ENCODE measurements at places on chromosomes 3 and 15.

DNA sequence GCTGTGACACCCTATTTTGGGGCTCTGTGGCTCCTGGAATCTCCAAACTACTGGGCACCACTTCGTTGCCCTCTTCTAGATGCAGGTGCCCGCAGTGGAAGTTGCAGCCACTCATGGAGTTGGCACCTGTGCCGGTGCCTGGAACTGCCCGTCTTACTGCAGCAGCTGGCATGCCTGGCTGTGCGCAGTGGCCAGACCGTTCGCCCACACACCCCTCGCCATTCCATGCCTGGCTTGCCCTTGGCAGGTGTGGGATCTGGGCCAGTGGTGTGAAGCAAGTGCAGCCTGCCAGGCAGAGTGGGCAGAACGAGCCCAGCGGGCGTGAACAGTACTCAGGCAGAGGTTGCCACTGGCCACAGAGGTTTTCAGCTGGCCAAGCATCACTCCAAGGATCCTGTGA is 1286.7 kb downstream of the ROBO1 start:
- no peak for DNase-seq
- no peak overlapping the region for H3K27ac ChIP-seq
- H3K36me3 ChIP-seq = no peaks in the 10 kb centered on the region
- H3K4me3 ChIP-seq = no peak overlapping the region
- no peaks in the 10 kb centered on the region for H3K27me3 ChIP-seq
- no peaks in the 10 kb centered on the region for H3K4me1 ChIP-seq

GRCh38 chr3:37477275-37477674 is 302.9 kb upstream of the LRRFIP2 start:
- no peak for DNase-seq
- no peaks in the 10 kb centered on the region for H3K27me3 ChIP-seq
- H3K4me3 ChIP-seq = no peak overlapping the region
- no peak overlapping the region for H3K27ac ChIP-seq
- H3K4me1 ChIP-seq = peaks cover 11% of the 10 kb centered on the region
- peaks cover 5% of the 10 kb centered on the region for H3K36me3 ChIP-seq

DNA sequence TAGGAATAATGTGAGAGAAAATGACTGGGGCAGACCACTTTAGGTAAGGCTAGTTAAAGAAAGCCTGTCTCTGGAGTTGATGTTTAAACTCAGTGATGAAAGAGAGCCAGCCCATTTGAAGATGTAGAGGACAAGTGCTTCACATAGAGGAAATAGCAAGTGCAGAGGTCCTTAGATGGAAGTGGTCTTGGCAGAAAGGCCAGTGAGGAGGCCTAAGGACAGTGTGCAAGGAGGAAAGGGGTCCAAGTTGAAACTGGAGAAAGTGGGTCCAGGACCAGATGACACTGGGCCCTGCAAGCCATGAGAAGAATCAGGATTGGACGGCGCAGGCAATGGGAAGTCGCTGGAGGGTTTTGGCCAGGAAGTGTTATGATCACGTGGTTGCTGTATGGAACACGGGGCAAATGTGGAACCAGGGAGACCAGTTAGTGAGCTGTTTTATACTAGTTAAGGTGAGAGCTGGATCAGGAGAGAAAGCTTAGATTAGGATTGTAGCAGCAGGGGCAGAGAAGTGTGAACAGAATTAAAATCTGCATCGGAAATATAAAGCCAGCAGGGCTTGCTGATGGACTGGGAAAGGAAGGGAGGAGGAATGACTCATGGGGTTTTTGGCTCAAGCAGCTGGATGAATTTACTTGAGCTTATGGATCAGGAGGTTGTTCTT is 48.0 kb upstream of the SCAANT1 start:
- H3K4me1 ChIP-seq = peaks cover 14% of the 10 kb centered on the region
- peaks cover 16% of the 10 kb centered on the region for H3K36me3 ChIP-seq
- peak overlapping the region; percentile 12 for H3K4me3 ChIP-seq

DNA sequence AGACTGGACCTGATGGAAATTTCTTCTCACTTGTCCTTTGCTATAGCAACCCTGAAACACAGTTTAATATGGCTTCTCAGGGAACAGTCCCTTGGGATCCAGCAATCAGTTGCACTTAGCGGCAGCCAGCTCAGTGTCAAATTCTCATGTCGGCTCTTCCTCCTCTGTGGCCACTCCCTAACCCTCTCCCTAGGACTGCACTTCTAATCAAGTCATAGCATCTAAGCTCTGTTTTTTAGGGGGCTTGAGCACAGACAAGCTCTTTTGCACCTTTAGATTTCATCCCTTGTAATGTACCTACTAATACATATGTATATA is 250.5 kb upstream of the TLE3 start:
- peaks cover 17% of the 10 kb centered on the region for H3K4me1 ChIP-seq
- no peak overlapping the region for H3K27ac ChIP-seq
- DNase-seq = no peak
- H3K27me3 ChIP-seq = no peaks in the 10 kb centered on the region

- H3K4me3 ChIP-seq = no peak overlapping the region
- H3K4me1 ChIP-seq = peaks cover 10% of the 10 kb centered on the region
- no peak overlapping the region for H3K27ac ChIP-seq
- H3K27me3 ChIP-seq = no peaks in the 10 kb centered on the region
Measured at GRCh38 chr3:171953301-171954022, 85.9 kb upstream of the FNDC3B start.

GRCh38 chr3:139111392-139112229 is 66.9 kb upstream of the PRR23C start:
- H3K27ac ChIP-seq = no peak overlapping the region
- H3K4me1 ChIP-seq = peaks cover 12% of the 10 kb centered on the region
- no peaks in the 10 kb centered on the region for H3K27me3 ChIP-seq
- H3K4me3 ChIP-seq = no peak overlapping the region
- H3K36me3 ChIP-seq = no peaks in the 10 kb centered on the region

- H3K27ac ChIP-seq = no peak overlapping the region
- peaks cover 5% of the 10 kb centered on the region for H3K4me1 ChIP-seq
- H3K27me3 ChIP-seq = no peaks in the 10 kb centered on the region
- DNase-seq = no peak
- peaks cover 7% of the 10 kb centered on the region for H3K36me3 ChIP-seq
- H3K4me3 ChIP-seq = no peak overlapping the region
Measured at GRCh38 chr3:172354931-172355499, 93.2 kb downstream of the GHSR start.

DNA sequence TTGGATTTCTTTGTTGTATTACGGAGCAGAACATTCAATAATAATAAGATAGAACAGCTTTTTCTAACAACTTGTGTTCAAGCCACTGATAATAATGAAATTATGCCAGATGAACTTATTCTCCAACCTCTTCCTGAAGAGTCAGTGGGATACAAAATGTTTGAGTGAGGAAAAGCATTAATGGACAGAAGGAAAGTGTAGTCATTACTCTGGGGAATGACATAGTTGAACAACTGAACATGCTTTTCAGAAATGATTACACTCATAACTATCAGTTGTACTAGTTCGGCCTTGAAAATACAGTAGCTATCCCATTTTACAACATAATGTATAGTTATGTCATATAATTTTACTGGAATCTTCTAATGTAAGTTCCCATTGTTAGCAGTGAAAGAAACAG is 55.9 kb downstream of the ALCAM start:
- no peak for DNase-seq
- no peaks in the 10 kb centered on the region for H3K27me3 ChIP-seq
- H3K27ac ChIP-seq = no peak overlapping the region
- H3K4me1 ChIP-seq = no peaks in the 10 kb centered on the region

- H3K4me1 ChIP-seq = no peaks in the 10 kb centered on the region
- no peak for DNase-seq
Measured at GRCh38 chr3:175489406-175489805, 630.3 kb downstream of the NAALADL2 start.

Data from esophagus squamous epithelium (tissue), 5 donors.